ENCODE measurements at places on chromosomes 1 and 21.

GRCh38 chr1:61370913-61371279 lies 288.5 kb downstream of the NFIA start:
- no peak for DNase-seq

GRCh38 chr1:39509360-39510009 lies 18.0 kb downstream of the BMP8A start:
- no peak for DNase-seq

GRCh38 chr1:58440696-58441095 lies 105.8 kb downstream of the OMA1 start:
- DNase-seq: no peak

GRCh38 chr1:40955266-40955665 lies 24.2 kb upstream of the CTPS1 start:
- no peak for DNase-seq

GRCh38 chr21:26956216-26956615 lies 10.7 kb downstream of the ADAMTS5 start:
- DNase-seq: no peak

- DNase-seq: no peak
Measured at GRCh38 chr1:33925586-33925985, 61.7 kb downstream of the HMGB4 start.

GRCh38 chr21:34260277-34261008 lies 103.4 kb upstream of the KCNE2 start:
- no peak for DNase-seq

GRCh38 chr1:59693406-59693805 lies 121.3 kb upstream of the HOOK1 start:
- DNase-seq: no peak

DNA sequence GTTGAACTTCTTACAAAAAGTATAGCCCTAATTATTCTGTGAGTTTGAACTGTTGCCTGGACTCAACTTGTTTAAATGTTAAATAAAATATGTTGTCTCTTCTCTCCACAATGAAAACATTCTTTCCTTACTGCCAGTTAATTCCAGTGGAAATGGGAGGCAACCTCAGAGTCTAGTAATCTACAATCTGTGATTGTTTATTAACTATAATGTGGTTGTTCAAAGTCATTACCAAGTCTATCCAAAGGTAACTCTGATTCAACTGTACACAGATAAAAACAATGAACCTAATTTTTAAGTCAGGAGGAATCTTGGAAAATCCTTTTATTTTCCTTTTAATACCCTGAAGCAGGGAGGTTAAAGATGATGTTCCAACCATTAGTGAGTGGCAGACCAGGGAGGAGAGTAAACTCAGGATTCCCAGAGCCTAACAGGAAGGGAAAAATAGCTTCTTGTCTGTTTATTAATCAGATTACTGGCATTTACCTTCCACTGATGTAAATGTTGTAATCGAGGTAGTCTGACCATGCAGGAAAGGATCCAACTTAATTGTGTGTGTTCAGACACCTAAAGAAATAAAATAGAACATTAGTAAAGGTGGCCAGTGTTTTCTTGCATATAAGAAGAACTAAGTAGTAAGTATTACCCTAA lies 57.1 kb upstream of the TBX15 start:
- no peak for DNase-seq

- no peak for DNase-seq
Measured at GRCh38 chr1:63124666-63125191, 197.6 kb upstream of the FOXD3 start.

DNA sequence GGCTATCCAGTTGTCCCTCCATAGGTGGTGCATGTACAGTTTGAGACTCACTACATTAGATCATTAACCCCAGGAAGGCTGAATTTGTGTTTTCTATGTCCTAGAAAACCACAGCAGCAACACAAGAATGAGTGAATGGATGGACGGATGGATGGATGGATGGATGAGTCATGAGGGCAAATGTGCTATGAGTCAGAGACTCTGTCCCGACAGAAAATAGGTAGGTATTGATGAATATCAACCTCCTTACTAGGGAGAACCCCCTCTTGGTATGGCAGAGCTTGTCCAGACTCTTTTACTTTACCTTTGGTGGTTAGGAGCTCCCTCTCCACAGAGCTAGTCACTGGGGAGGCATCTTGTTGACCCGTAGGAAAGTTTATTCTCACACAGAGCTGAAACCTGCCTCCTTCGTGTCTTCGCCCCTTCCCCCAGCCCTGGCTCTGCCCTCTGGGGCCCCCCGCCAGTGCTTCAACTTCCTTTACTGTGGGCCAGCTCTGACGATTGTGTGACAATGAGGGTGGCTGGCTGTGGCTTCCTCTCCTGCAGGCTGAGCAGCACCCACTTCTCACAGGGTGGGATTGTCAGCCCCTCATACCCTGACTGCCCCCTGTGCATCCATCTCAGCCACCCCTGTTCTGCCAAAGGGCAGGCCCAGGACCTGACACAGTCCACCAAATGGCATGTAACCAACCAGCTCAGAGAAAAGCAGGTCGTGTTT lies 145.2 kb downstream of the FOXD2 start:
- no peak for DNase-seq

- DNase-seq: peak; percentile 24
Measured at GRCh38 chr1:159122005-159122621, 45.5 kb upstream of the AIM2 start.

GRCh38 chr1:15329104-15329820 lies 80.4 kb upstream of the EFHD2 start:
- no peak for DNase-seq

- no peak for DNase-seq
Measured at GRCh38 chr1:95547005-95547404, 313.0 kb downstream of the RWDD3 start.

- no peak for DNase-seq
Measured at GRCh38 chr1:167454894-167455785, 63.2 kb downstream of the CD247 start.

GRCh38 chr1:174795806-174796205 lies 203.9 kb upstream of the CACYBP start:
- DNase-seq: no peak

GRCh38 chr1:56137521-56138505 lies 441.6 kb downstream of the PLPP3 start:
- DNase-seq: no peak

- no peak for DNase-seq
Measured at GRCh38 chr1:28123461-28123961, 35.1 kb upstream of the EYA3 start.

DNA sequence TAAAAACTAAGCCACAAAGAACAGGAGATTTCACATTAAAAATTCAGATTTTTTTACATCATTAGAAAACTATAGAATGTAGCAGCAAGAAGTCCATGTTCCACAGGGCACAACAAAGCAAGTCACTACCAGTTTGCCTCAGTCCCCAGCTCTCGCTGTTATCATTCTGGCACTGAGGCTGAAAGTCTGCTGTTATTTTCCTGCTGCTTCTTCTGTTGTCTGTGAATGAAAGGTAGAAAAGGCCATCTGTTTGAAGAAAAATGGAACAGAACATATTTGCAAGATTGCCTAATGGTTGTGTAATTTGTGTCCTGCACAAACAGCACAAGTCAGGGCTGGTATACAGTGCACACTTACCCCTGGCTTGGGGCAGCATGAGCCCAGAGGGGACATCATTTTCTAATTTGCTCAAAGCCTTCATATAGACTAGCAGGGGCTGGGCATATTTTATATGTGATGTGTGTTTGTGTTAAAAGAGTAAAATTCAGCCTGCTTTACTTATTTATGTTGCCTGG lies 105.6 kb upstream of the COG2 start:
- no peak for DNase-seq

DNA sequence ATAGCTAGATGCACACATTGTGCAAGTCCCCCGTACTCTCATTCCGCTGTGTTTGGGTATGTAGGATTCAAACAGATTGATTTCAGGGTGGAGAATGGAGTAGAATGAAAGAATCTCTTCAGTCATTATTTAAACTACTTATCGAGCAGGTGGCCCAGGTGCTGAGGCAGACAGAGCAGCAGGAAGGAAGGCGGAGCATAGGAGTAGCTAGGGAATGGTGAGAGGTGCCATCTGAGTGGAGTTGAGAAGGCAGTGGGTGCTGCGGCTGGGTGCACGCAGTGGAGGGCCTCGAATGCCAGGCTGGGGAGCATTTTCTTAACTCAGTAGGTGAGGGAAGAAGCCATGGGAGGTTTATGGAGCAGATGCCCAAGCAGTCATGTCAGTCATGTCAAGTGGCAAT lies 45.2 kb upstream of the CD101 start:
- no peak for DNase-seq

DNA sequence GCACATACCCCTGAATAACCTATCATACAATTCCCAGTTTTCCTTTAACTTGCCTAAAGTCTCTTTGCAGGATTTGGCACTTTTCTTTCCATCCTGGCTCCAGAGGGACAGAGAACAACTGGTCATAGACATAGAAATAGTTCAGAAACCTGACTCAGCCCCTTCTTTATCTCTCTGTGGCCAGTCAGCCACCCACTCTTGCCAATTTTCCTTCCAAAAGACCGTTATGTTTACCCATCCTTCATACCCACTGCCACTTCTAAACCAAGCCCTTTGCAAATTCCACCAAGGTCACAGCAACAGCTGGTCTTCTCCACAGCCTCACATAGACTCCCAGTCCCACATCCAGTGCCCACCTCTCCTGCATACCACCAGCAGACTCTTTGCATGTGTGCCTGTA lies 127.2 kb upstream of the FGGY start:
- DNase-seq: no peak

DNA sequence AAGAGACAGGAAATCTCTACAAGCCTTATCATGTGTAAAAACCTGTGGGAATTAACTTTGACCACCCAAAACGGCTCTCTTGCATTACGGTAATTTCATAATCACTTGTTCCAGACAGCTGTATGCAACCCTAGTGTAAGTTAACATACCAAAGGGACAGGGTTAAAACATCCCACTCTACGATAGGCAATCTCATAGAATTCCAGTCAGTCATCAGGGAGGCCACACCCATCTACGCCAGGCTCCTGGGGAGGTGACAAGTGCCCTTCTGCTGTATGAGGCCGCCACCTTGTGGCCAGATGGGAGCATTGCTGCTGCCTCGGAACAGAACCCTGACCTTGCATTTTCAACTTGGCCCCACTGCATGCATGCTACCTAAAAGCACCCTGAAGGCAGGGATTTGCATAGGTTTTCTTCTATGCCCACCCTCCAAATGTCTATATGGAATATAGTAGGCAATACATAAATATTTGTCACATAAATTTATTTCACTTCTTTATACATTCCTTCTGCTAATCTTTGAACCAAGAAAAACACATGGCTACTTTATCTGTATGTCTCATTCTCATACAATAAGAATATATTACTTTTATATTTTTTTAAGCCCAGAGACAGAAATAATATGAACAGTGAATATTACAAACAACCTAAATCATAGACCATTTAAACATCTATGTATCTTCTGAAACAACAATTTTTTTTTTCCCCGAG lies 12.6 kb downstream of the HSF2BP start:
- DNase-seq: peak; percentile 64

- DNase-seq: no peak
Measured at GRCh38 chr1:69595486-69595885, 27.8 kb downstream of the LRRC7 start.

DNA sequence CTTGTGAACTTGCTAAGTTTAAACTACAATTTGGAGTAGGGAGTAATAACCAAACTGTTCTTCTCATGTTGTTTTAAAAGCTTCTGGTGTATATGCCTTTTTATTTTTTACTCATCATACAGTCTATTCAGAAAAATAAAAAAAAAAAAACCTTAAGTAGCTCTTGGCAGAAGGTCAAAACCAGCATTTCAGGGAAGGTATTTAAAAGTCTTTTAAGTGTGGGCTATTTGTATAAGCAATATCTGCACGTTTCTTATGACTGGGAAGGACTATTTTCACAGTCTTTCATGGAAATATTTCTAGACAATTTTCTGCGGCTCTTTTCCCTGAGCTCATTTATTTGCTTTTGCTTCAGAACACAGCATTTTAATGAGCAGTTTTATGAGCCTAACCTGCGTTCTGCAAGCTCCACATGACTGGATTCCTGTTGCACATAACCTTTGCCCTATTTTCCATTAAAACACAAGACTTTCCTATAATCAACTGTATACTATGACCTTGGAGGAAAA lies 60.9 kb upstream of the C1orf105 start:
- DNase-seq: no peak

- DNase-seq: no peak
Measured at GRCh38 chr21:16573578-16573977, 843.8 kb downstream of the USP25 start.

- no peak for DNase-seq
Measured at GRCh38 chr1:74964508-74965102, 169.6 kb upstream of the LHX8 start.

DNA sequence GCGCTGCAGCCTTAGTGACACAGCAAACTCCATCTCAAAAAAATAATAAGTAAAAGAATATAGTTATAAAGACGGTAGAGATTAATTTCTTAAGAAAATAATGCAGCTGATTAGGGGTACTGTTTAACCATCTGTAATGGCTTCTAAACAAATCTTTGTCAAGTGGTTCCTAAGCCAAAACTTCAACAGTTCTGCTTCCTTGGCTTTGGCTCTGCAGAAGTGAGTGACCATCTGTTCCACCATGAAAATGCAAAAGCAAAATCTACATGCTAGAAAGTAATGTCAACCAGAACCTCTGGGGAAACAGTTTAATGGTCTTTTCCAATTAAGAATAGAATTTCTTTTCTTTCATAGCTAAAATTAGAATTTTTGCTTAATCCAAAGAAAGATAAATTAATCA lies 8.3 kb upstream of the SH2D5 start:
- DNase-seq: no peak

DNA sequence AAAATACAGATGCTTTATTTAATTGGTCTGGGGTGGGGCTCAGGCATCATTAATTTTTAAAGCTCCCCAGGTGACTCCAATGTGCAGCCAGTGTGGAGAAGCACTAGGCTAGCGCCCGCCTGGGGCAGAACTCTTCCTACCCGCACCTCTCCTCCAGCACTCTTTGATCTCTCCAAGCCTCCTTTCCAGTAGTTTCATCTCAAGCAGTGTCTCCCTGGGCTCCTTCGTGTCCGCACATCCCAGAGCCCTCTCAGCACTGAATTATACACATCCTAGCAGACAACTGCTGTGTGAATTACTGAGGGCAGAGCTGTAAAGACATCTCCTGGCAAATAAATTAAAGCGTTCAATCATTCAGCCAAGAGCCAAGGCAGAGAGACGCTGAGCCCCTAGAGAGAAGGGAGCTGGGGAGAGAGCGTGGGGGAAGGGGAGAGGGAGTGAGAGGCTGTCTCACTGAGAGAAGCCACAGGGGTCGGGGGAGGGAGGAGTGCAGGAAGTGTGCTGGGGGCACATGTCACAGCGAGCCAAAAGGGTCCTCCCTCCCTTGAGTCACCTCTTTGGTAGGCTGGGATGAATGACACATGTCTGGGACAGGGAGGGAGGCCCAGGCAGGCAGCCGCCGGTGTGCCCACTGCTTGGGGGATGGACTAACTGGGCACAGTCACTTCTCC lies 21.0 kb upstream of the PARP1 start:
- no peak for DNase-seq
